ENCODE measurements at places on chromosomes 1 and 21. TPM values are rescaled to one million over a fixed set of nuclear protein-coding genes. Genes with fewer than 3 reads are reported as not detected.

ASPM gene
- total RNA-seq = 12.3 TPM

IL22RA1 gene
- not detected for total RNA-seq

HORMAD1 gene
- 0.17 TPM for total RNA-seq

DNA sequence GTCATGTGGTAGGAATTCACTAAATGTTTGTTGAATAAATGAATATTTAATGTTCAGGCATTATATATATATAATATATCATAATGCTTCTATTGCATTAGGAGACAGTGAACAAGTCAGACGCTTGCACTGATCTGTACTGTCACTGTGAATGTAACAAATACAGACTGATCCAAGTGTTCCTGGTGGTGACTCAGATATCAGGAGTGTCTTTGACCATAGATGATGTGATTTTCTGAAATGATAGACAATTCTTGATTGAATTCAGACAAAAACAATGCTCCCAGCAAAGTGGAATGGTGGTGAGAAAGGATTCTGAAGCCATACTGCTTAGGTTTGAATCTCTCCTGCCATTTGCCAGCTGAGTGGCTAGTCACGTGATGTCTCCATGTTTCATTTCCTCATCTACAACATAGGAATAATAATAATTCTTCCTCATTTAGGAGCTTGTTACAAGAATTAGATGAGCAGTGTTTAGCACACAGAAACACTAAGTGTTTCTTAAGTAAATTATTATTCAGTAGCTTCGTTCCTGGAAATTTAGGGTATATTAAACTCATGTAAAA lies 71.0 kb downstream of the OLFML2B start:
- DNase-seq = no peak

DNA sequence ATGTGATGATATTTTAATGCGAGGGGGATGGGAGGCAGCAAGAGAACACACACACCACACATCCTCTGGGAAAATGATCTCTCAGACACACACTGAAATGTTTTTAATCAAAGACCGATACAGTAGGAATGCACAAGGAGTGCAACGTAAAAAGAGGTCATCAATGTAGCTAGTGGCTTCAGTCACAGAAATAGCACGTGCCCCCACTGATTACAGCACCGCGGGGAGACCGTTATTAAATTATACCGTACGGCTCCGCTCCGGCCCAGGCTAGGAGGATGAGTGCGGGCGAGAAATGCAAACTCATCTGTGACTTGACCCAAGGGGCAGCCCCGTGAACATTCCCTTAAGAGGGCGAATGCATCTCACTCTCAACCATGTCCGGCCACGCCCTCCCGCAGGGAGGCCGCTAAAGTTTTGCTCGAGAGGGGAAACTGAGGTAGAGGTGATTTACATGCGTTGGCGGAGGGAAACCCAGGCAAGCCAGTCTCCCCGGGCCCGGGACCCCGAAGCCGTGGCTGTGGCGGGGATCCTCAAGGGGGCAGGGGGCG lies 552 bp downstream of the UBR4 start:
- DNase-seq = peak; percentile 50

GRCh38 chr1:189220750-189221149 lies 1256.9 kb downstream of the BRINP3 start:
- no peak for DNase-seq

DNA sequence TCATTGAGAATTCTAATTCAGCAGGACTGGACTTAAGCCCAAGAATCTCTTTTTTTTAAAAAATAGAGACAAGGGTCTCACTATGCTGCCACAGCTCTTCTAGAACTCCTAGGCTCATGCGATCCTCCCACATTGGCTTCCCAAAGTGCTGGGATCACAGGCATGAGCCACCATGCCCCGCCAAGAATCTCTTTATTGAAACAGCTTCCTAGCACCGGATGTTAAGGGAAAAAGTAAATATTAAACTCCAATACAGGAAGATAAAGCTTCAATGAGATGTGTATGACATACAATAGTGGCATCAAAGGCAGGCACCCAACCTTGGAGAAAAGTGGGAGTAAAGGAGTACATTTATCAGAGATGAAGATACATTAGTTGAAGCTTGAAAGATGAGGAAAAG lies 25.5 kb downstream of the PUM1 start:
- DNase-seq = peak; percentile 28

DNA sequence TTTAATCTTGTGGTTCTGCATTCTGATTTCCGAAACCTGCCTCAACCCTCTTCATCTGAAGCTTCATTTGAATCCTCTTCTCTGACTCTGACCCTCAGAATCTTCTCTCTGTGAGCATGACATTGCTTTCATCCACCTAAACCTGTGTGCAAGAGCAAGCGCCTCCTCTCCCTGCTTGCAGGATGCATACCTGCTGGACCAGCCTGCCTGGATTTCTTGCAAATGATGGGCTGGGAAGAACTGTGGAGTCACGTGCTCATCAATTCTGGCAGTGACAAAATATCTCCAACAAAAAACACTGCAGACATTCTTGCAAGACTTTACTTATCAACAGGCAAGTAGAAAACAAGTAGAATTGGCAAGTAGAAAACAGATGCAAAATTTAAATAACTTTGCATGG lies 20.8 kb upstream of the SLC35F3 start:
- no peak for DNase-seq

- DNase-seq = no peak
Measured at GRCh38 chr1:162193221-162193620, 123.7 kb downstream of the NOS1AP start.

DNA sequence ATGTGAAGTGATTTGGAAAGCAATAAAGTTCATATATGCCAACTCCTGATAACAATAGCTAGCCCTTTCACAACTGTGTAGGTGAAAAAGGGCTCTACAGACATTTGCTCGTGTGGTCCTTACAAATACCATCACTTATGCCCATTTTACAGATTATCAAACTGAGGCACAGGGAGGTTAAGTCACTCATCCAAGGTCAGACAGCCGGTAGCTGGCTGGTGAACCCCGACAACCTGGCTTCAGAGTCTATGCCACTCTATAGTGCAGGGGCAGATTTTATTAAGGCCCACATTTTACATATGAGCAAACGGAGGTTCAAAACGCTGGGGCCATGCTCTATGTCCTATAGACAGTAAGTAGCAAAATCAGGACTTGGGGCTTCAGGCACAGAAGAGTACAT lies 280.5 kb downstream of the RRAGC start:
- DNase-seq = no peak

DNA sequence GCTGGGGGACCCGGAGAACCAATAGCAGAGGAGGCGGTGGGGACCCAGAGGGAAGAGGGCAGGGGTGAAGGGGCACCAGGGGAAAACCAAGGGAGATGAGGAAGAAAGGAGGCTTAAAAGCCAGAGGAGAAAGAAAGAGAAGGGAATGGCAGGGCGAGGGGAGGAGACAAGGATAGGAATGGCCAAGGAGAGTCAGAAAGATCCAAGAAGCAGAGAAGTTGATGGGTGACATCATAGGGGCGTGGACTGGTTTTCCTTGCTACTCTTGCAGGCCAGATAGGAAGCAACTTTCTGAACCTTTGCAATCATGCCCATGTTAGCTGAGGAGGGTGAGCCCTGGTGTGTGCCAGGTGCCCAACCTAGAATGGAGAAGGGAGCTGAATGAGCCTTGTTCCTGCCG lies 5.4 kb downstream of the NPR1 start:
- no peak for DNase-seq
